ENCODE measurements at places on chromosomes 6 and 20.
A peak's percentile ranks its signal among the peaks of the same experiment; 100 is the strongest.

GRCh38 chr6:98838032-98838431, 3.7 kb downstream of the POU3F2 start:
- no peak for DNase-seq

- no peak for DNase-seq
These were observed 166.4 kb downstream of the NFATC2 start for GRCh38 chr20:51376111-51376510.

DNA sequence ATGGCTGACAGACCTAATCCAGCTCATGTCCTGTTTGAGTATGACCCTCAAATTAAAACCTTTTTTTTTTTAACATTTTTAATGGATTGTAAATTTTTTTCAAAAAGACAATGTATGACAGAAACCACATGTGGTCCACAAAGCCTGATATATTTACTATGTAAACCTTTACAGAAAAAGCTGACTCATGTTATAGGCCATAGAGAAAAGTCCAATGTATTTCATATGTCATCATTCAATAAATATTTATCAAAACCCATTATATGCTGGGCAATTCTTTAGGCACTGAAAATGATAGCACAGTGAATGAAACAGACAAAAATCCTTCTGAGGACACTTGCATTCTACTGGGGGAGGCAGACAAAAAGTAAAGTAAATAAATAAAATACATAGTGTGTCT, 826.2 kb upstream of the FLRT3 start:
- DNase-seq: no peak

GRCh38 chr6:56594699-56595098, 48.0 kb downstream of the DST start:
- DNase-seq: peak; percentile 40

DNA sequence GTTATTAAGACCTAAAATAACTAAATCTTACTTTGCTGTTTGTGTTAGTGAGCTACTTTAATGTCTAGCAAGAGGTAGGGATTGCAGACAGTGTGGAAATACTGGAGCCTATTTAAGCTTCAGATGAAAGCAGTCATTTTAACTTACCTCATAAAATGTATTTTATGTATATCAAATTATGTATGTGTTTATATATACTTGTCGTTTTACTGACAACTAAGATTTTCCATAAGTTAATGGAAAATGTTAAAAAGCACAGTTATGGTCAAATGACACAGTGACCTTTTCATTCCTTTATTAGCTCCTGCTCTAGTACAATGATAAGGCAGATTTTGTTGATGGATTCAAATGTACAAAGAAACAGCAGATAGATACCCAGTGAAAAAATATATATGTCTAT, 34.6 kb downstream of the QKI start:
- no peak for DNase-seq

DNA sequence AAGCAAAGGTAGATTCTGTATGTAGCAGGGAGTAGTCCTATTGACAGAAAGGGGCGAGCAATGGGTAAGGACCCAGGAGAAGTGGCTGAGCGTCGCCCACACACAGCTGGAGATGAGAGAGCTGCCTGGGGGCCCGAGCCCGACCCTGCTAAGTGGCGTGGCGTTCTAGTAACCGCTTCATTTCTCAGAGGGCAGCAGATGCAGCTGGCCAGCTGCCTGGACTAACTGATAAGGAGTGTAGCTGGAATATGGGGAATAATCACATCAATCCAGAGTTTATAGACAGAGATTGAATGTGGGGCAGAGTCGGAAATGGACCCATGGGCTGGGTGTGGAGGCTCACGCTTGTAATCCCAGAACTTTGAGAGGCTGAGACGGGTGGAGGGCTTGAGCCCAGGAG, 64.4 kb downstream of the EZR start:
- DNase-seq: no peak

DNA sequence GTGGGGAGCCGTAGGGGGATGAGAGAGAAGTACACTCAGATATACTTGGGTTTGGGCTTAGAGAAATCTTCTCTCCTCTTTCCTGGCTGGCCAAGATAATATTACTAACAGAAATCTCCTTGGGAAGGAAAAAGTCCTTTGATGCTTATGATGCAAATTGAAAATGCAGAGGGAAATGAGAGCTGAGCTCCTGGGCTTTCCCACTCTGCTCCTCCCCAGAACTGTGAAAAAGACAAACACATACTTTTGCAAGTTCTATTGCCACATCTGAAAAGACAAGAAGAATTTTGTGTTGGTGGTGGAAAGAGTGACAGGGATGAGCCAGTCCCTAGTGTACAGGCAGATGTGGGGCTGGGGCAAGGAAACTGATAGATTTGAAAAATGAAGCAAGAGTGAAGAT, 185.9 kb downstream of the ANKRD60 start:
- DNase-seq: no peak

DNA sequence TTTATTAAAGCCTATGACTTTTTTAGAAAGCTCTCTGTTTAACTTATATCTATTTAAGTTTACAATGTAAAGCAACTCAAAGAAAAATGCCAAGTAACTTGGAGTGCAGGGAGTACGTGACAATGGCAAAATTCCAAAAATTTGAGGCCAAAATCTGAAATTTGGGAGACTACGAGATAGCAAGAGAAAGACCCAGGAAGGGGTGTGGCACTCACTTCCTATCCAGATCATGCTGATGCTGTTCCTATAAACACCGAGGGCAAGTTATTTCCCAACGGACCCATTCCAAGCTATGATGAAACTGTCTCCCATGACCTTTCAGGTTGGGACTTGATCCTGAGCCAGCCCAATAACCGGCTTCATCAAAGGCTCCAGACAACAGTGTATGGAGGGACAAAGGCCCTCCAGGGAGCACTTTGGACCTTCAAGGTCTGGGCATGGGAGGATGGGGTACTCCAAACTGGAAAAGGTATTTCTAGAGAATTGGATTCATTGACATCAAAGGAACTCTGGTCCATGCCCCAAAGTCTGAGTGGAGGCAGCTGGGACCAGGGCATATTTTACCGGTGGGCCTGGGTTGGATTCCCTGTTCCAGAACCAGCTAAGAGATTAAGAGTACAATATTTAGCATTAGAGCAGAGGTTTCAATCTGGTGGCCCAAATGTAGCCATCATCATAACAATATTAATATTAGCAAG, 15.7 kb upstream of the SLC13A3 start:
- DNase-seq: no peak

GRCh38 chr6:109894181-109894580, 83.9 kb upstream of the GPR6 start:
- no peak for DNase-seq

- DNase-seq: no peak
These were observed 17.2 kb upstream of the SH3BGRL2 start for GRCh38 chr6:79613912-79614311.

GRCh38 chr6:111210194-111210728, 123.0 kb downstream of the SLC16A10 start:
- DNase-seq: peak; percentile 6

- DNase-seq: no peak
These were observed 17.2 kb downstream of the ZBTB2 start for GRCh38 chr6:151374036-151374683.

DNA sequence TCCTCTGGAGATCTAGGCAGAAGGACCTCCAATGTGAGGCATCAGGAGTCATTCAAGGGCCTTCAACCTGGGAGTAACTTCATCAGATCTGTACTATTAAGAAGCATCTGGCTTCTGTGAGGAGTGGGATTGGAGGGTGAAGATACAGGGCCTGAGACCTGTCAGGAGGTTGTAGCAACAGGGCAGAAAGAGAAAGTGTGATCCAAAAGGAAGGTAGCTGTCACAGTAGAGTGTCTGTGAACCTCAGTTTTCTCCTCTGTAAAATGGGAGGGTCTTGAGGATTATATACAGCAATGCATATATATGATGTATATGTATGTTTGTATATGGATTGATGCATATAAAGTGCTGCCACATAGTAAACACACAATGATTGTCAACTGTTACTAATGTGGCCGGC, 2.6 kb upstream of the RPL10A start:
- no peak for DNase-seq

DNA sequence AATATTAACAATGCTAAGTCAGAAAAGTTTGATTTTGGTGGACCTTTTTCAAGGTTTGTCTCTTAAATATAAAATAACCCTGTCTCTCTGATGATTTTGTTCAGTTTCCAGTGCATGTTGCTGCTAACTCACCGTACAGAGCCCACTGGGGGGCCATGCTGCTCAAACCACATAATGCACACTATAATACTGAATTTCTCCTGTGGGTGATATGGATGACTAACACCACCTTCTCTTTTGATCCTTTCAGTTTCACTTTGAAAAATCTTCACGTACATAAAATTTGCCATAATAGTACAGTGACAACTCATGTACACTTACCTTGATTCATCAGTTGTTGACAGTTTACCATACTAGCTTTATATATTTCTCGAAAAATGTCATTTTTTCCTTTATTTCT, 506.6 kb upstream of the MAN1A1 start:
- no peak for DNase-seq

DNA sequence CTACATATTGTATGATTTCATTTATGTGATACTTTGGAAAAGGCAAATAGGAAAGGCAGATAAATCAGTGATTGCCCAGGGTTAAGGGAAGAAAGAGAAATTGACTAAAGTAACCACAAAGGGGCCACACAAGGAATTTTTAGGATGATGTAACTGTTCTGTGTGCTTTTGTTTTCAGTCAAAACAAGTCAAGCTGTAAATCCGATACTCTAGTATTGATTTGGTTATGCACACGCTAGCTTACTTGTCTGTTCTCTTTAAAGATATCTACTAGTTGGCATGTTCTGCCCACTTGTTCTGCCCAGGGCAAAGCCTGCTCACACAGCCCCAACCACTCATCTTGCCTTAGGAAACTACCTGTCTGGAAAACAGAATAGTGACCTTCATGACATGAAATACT, 6.4 kb downstream of the FBXL4 start:
- no peak for DNase-seq

GRCh38 chr6:135869857-135870256, 18.4 kb downstream of the PDE7B start:
- DNase-seq: no peak

- no peak for DNase-seq
These were observed 486.1 kb downstream of the QKI start for GRCh38 chr6:163900570-163900969.

DNA sequence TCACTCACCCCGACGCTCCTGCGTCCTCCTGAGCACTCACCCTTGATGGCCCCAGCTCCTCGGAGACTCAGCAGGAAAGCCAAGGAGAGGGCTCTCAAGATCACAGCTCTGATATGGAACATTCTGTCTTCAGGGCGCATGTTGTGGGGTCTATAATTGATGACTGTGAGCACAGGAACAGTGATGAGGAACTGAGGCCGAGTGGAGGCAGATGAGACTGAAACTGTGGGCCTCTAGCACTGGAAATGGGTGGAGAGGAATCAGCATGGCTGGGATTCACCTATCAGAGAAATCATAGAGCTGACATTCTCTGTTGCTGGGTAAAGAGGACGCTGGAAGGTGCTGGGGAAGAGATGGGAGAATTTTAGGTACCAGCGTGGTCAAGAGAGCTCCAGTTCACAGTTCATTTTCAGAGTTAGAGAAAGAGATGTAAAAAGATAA, at the start of gene HLA-DPA1:
Gene HLA-DPA1 (minus strand): TSS at position 219 of the 441 bp plus-strand sequence.
- DNase-seq: peak; percentile 44

GRCh38 chr6:24252280-24252679, 105.6 kb downstream of the DCDC2 start:
- no peak for DNase-seq

- no peak for DNase-seq
These were observed 56.8 kb downstream of the NCR2 start for GRCh38 chr6:41392246-41392645.

DNA sequence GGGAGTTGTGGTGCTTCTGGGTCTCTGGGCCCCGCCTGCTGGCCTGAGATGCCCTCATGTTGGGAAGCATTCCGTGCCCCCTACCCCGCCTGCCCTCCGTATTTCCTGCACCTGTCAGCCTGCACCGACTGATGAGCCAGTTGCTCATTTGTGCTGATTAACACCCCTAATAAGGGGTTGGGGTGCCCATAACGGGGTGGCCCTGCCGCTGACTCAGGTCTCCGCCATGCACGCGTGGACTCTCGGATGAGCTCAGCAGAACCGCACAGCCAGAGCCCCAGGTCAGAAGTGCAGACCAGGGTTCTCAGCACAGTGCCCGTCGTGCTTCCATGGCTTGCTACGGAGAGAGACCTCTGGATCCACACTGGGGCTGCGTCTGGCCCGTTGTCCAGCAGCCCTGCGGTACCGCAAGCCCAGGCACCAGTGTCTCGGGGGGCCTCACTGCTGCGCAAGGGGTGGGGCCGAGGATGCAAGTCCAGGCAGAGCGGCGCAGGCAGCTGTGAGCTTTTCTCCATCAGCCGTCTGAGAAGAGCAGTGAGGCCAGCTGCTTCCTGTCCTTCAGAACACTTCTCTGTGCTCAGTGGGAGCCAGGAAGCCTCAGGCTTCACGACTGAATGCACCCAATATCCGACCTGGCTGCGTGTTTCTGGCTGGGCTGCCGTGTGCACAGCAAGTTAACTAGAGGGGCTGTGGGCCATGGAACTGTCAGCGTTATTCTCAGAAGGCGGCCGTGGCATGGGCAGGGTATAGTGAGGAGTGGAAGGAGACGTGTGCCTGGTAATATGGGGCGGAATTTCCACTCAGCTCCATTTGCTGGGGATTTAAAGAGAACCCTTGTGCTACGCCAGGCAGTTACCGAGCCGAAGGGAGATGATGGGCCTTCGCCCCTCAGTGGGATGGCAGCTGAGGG, 18.6 kb downstream of the MTG2 start:
- no peak for DNase-seq

DNA sequence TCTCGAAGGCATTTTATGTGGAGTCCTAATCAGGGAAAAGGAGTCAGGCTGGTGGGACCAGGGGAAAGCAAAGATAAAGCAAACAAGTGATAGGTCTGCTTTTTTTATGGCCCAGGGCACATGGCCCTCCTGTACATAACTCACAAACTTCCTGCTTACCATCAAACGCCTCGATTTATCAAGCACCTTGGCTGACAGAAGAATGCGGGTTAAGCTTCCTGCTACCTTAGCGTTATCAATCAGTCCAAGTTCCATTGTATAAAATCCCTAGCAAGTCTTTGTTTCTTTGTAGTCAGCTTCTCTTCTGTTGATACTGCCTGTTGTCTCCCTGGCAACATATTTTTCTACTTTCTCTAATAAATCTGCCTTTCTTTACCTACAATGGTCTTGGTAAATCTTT, 4.1 kb upstream of the TRIM27 start:
- no peak for DNase-seq

GRCh38 chr6:142200846-142201628, 54.0 kb downstream of the VTA1 start:
- DNase-seq: no peak

DNA sequence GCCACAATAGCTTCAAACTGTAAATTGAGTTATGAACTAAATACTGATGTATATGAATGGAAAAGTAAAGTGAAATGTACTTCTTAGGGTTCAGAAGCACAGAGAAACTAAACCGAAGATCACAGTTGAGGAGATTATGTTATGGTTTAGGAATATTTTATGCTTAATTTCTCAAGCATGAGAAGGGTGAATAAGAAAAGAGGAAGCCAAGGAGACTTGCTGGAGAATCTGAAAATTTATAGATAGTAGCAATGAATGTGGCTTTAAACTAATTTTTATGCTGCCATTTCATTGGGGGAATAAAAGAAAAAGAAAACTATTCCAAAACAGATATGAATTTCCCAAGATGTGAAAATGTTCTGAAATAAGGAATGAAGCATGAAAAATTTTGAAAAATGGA, 5.6 kb downstream of the ANKS1A start:
- no peak for DNase-seq

- DNase-seq: no peak
These were observed 89.3 kb downstream of the HAO1 start for GRCh38 chr20:7850775-7851490.

- no peak for DNase-seq
These were observed 12.4 kb upstream of the EZR start for GRCh38 chr6:158831571-158831970.

GRCh38 chr20:13017235-13017634, 8.5 kb downstream of the SPTLC3 start:
- no peak for DNase-seq

GRCh38 chr20:20295621-20296498, 72.0 kb upstream of the INSM1 start:
- DNase-seq: no peak
